M059J (cell line): ENCODE measurements at places on chromosomes 11 and 22. TPM values are rescaled to one million over a fixed set of nuclear protein-coding genes. Genes with fewer than 3 reads are reported as not detected.

DNA sequence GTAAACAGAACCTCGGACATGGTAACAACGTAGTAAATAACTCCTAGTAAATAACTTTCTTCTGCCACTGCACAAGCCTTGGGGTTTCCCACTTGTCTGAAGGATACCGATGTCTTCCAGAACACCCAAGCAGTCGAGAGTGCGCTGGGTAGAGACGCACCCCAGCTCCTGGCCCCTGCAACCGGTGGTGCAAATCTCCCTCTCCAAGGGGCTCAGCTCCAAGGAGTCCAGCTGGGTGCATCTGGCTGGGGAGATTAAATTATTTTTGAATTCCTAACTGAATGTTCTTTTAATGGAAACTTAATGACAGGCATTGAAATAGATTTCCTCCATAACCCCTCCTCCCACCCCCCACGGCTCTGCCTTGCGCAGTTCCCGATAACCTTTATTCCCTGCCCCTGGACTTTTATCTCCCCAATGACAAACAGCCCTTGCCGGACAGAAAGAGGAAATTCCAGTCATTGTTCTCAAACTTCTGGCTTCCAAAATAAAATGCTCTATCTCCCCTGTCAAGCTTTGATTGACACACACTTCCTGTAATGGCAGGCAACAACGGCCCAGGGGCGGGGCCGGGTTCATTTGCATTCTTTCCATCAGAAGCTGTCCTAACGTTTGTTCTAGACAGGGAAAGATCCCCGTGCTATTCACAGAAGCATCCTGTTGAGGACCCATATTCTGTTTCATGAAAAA is 31.2 kb downstream of the KCNJ1 start:
- DNase-seq: peak; percentile 54

The POLR2L gene
- total RNA-seq: 147 and 201 TPM in 2 replicates

The OR10A2 gene
- not detected in 2 replicates for total RNA-seq

- no peak for DNase-seq
Measured at GRCh38 chr11:57239348-57239747, 2.3 kb upstream of the APLNR start.

GRCh38 chr11:124873951-124874350 is 8.7 kb downstream of the ROBO3 start:
- DNase-seq: no peak

DNA sequence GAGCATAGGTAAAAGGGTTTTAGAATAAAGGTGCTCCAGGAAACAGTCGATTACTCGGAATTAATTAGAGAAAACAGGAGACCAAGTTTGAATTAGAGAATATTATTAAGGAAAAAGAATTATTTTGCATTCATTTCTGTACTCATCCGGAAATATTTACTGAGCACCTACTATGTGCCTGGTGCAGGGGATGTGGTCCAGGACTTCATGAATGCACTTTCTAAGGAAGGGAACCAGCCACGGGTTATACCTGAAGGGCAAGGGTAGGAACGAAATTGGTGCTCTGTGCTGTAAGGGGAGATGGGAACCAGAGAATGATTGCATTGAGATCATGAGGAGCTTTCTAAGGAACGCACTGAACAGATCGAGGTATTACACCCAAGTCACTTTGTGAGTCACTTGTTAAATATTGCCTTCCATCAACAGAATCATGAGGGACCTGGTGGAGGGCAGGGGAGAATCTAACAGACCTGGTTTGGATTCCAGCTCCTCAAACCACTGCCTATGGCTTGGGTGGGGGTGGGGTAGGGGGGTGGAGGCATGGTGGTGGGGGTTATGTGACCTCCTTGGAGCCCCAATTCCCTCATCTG is 40.9 kb downstream of the C11orf96 start:
- peak; percentile 45 for DNase-seq

- DNase-seq: no peak
Measured at GRCh38 chr11:57792870-57793269, 31.3 kb downstream of the CTNND1 start.

DNA sequence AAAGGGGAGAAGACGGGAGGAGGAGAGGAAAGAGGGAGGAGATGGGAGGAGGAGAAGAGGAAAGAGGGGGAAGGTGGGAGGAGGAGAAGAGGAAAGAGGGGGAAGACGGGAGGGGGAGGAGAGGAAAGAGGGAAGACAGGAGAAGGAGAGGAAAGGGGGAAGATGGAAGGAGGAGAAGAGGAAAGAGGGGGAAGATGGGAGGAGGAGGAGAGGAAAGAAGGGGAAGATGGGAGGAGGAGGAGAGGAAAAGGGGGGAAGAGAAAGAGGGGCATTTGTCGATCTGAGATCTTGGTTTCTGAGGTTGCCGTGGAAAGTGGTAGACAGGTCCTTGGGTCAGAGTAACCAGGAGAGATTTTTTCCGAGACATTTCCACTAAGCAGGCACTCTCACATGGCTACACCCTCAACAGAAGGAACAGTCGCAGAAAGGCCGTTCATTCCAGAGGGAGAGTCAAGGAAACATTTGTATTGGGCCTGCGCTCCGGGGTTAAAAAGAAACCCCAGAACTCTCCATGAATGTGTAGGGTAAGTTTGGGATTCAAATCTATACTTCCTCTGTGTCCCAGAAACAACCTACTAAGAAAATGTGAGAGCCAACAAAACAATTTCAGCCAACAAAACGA is 39.8 kb upstream of the CARS1 start:
- no peak for DNase-seq

The DNAJB7 gene
- total RNA-seq: not detected in 2 replicates

DNA sequence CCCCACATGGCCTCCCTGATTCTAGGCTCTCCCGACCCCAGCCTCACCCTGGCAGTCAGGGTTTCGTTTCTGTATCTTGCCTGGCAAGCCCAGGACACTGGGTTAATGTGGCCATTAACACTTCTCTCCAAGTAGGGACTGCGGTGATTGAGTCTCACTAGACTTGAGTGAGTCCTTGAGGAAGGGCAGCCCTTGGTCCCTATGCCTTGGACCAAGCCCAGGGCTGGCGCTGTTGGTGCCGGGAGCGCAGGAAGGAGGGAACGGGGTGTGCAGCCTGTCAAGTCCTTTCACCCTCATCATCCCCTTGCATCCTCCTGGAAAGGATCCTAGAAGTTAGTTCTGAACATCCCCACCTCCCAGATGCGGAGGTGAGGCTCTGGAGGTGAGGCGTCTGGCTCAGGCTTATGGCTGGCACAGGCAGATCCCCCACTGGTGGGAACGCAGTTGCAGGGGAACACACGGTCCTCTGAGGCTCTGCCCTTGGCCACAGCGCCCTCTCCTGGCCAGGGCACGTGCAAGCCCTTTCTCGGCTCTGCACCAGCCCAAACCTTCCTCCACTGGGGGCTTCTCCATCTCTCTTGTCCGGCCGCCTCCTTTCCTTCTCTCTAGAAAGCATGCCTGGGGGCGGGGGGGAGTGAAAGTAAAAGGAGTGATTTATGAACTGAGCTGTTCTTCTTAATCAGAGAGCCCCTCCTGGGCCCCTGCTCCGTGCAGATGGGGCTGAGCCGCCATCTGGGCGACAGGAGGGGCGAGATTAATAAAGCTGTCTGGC is 56.7 kb downstream of the TP53I11 start:
- DNase-seq: peak; percentile 44

DNA sequence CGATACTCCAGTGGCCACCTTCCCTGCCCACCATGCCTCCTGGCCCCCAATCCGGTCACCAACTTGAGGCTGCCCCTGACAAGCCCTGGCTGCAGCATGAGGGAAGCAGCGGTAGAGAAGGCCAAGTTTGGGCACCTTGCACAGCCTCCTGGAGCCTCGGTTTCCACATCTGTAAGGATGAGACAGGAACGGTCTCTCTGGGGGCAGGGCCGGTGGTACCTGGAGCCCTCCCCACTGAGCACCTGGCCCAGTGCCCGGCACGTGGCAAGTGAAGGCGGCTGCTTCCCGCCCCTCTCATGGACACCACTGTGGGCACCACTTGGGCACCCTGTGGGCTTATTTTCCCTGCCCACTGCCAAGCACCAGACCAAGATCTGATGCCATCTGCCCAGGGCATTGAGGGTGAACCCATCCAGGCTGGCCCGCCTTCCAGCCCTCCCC is 77.8 kb downstream of the CDKN1C start:
- no peak for DNase-seq

DNA sequence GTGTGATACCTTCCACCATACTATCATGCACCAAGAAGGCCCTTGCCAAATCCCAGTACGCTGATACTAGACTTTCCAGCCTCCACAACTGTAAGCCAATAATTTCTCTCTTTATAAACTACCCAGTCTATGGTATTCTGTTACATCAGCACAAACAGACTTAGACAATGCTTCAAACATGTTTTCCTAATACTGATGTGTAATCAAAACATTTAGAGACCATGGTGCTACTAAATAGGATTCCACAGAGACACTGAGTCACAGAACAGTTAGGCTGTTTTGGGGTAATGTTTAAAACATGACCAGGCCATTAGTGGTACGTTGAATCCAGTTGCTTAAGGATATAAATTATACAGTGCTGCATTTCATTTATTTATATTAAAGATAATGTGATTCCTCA is 103.7 kb downstream of the PICALM start:
- no peak for DNase-seq

DNA sequence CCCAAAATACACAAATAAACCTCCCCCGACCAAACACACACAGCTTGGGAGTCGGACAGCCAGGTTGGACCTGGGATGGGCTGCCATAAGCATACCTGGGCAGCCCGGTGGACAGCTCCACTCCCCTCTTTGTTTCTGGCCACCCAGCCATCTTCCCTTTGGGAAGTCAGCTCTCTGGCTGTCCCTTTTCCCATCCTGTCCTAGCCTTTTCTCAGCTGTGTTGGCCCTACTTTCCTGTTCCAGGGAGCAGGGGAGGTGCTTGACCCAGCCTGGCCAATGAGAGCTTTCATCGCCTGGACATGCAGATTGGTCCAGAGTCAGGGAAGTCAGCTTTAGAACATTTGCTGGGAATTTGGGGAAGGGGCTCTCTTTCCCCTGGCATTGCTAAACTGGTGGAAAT is 68.7 kb upstream of the NECTIN1 start:
- DNase-seq: no peak

- DNase-seq: no peak
Measured at GRCh38 chr11:76636826-76637460, 33.6 kb downstream of the LRRC32 start.

The PIH1D2 gene
- total RNA-seq: 1.4 and 1.9 TPM in 2 replicates

The TENM4 gene
- total RNA-seq: 5.5 and 22.6 TPM in 2 replicates

The SCN2B gene
- total RNA-seq: 0.05 and 0.32 TPM in 2 replicates

DNA sequence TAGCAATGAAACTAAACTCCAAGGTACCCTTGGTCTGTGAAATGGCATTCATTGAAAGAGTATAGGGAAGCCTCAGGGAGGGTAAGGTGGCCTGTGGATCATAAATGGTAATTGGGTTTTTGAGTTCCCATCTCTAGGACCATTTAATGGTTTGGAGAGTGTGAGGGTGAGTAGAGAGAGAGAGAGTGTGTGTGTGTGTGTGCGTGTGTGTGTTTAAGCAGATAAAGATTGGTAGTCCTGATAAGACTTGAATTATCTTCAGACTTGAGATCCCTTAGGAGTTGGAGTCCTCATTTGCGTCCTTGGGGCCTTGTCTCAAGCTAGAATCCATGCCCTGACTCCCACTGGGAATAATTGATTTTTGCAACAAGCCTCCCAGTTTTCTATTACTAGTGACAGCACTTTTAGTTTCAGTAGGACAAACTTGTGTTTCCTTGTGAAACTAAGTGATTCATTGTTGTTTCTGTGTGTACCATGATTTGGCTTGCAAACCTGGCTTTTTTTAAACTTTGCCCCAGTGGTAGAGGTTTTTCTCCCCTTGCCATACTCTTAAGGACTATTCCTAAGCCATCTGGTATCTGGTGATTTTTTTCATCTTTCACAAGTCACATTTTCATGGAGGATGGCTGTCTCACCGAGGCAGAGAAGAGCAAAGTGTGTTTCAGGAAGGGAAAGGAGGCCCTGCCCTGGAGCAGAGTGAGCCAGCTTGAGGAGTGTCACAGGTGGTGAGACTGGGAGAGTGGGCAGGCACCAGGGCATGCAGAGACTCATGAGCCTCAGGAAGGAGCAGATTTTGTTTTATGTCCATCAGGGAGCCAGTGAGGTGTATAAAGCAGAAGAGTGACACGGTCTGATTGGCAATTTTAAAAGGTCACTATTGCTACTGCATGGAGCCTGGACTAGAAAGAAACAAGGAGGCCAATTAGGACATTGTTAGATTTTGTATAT is 26.7 kb downstream of the ALKBH3 start:
- DNase-seq: no peak

DNA sequence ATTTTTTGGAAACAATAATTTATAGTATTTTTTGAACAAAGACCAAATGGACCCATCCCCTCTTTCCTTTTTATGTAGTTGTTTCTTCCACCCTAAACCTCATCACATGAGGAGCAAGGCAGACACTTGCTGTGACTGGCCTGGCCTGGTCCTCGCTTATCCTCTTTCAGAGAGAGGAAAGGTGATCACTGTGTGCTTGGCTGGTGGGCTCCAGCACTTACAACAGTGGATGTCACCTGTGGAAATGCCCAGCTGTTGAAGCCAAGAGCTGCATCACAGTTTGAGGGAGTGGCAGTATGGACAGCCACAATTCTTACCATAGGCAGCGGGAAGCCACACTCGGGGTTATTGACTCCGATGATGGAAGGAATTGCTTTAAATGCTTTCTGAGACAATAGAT is 185.7 kb downstream of the BCR start:
- no peak for DNase-seq

- DNase-seq: peak; percentile 64
Measured at GRCh38 chr11:115911613-115912346, 407.6 kb upstream of the CADM1 start.

- DNase-seq: no peak
Measured at GRCh38 chr22:20937794-20938671, 20.8 kb downstream of the CRKL start.

DNA sequence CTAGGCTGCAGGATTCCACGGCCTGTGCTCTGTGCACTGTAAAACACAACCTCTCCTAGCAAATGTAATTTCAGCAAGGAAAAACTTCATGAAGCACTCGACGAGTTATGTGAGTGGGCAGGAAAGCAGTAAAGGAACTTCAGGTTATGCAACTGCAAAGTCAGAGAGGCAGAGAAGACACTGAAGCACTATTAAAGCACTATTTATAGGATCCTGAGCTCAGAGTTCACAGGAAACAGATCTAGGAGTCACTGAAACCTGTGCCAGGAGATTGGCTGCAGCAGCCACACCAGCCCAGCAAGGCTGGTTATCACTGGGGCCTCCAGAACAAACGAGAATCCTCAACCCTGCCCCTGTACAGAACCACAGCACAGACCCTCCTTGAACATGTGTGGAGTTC is 2.5 kb downstream of the SMIM35 start:
- no peak for DNase-seq

The B3GAT1 gene
- not detected in 2 replicates for total RNA-seq

The THY1 gene
- total RNA-seq: 1,171 and 1,190 TPM in 2 replicates
